ENCODE measurements at places on chromosomes 5 and 9. TPM values are rescaled to one million over a fixed set of nuclear protein-coding genes. Genes with fewer than 3 reads are reported as not detected.

Gene PFN3
- not detected for total RNA-seq

- H3K27me3 ChIP-seq = no peaks in the 10 kb centered on the region
- H3K27ac ChIP-seq = no peak overlapping the region
- no peaks in the 10 kb centered on the region for H3K36me3 ChIP-seq
- H3K4me1 ChIP-seq = peaks cover 9% of the 10 kb centered on the region
These were observed 1.4 kb upstream of the CIZ1 start for GRCh38 chr9:128192601-128193371.

Gene PRUNE2
- total RNA-seq = 4.1 TPM

Gene ITGA2
- 10.8 TPM for total RNA-seq

DNA sequence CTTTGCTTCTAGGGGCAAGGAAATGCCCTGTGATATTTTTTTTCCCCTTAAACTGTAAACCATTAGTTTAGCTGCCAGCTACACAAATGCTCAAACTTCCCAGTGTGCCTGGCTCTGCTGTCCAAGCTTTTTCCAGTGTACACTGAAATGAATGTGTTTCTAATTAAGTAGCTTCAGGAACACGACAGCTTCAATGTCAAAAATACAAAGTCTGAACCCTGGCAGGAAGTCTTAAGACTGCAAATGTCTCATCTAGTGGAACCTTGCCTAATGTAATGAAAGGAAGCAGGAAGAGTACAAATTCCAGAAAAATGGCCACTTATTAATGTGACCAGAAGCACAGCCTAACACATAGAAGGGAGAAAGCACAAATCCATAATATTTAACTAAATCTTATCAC lies 255.2 kb downstream of the CRB2 start:
- no peak overlapping the region for H3K4me3 ChIP-seq
- DNase-seq = no peak
- no peaks in the 10 kb centered on the region for H3K36me3 ChIP-seq
- no peaks in the 10 kb centered on the region for H3K27me3 ChIP-seq

- H3K36me3 ChIP-seq = no peaks in the 10 kb centered on the region
- H3K27ac ChIP-seq = no peak overlapping the region
- no peaks in the 10 kb centered on the region for H3K4me1 ChIP-seq
- peaks cover 33% of the 10 kb centered on the region for H3K27me3 ChIP-seq
These were observed 8.4 kb upstream of the CERCAM start for GRCh38 chr9:128412120-128412790.

- no peak for DNase-seq
- H3K36me3 ChIP-seq = no peaks in the 10 kb centered on the region
- no peaks in the 10 kb centered on the region for H3K27me3 ChIP-seq
- no peaks in the 10 kb centered on the region for H3K4me1 ChIP-seq
- H3K27ac ChIP-seq = no peak overlapping the region
These were observed 127.6 kb downstream of the DROSHA start for GRCh38 chr5:31404325-31404724.

Gene SKP2
- total RNA-seq = 97.5 TPM

DNA sequence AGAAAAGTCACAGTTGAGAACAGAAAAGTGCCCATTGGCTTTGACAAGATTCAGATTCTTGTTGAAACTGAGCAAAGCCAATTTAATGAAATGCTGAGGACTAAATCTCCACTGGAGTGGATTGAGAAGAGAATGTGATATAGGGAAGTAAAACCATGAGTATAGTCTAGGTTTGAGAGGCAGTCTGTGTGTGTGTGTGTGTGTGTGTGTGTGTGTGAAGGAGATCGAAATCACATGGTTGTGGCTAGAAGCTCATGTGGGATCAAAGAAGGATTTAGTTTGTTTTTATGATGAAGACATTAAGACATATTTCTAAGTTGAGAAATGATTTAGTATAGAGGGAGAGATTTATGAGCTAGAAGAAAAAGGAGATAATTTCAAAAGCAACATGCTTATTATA lies 275.7 kb upstream of the DAB2 start:
- no peaks in the 10 kb centered on the region for H3K36me3 ChIP-seq
- no peak overlapping the region for H3K27ac ChIP-seq
- no peak for DNase-seq
- no peak overlapping the region for H3K4me3 ChIP-seq
- H3K4me1 ChIP-seq = peaks cover 32% of the 10 kb centered on the region

DNA sequence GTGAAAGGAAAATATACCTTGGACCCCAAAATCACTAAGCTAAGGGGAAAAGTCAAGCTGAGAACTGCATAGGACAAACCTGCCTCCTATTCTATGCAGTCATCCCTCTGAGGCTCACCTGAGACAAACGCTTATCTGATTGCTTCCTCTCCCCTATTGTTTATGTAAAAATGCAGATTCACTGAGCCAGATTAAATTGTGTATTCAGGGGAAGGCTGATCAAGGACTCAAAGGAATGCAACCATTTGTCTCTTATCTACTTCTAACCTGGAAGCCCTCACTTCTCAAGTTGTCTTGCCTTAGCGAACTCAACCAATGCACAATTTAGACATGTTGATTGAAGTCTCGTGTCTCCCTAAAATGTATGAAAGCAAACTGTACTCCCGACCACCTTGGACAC lies 13.3 kb downstream of the SPARC start:
- DNase-seq = no peak
- H3K4me3 ChIP-seq = no peak overlapping the region
- no peak overlapping the region for H3K27ac ChIP-seq
- H3K4me1 ChIP-seq = peaks cover 54% of the 10 kb centered on the region
- no peaks in the 10 kb centered on the region for H3K36me3 ChIP-seq

GRCh38 chr9:120603591-120603990 lies 23.6 kb upstream of the CDK5RAP2 start:
- no peak overlapping the region for H3K27ac ChIP-seq
- H3K36me3 ChIP-seq = no peaks in the 10 kb centered on the region
- H3K4me3 ChIP-seq = no peak overlapping the region
- H3K27me3 ChIP-seq = no peaks in the 10 kb centered on the region
- H3K4me1 ChIP-seq = no peaks in the 10 kb centered on the region
- no peak for DNase-seq

Gene RNF183
- total RNA-seq = 0.43 TPM

DNA sequence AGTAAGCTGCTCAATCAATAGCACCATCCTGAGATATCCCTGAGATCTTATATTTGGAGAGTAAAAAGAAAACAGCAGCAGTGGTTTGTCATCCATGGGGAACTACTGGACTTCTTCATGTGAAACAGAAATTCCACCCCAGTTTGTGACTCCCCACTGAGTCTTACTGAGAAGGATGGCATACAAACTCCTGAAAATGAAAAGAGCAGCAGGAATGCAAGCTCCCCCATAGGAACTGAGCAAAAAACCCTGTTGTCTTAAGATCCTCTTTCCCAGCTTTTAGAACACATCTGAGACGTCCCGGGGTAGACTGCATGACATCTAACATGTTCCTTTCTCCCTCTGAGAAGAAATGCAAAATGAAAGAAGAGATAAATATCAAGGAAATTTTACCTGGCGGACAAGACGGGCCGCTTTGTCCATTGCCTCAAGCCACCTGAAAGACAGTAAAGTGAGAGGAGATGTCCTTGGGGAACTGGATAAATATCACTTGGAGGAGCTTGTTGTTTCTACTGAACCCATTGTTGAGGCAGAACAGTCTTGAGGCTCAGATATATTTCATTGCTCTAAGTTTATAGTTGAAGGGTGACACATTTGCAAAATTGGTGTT lies 117.1 kb downstream of the NUDT12 start:
- no peak overlapping the region for H3K4me3 ChIP-seq
- H3K27me3 ChIP-seq = no peaks in the 10 kb centered on the region
- no peak overlapping the region for H3K27ac ChIP-seq
- peaks cover 7% of the 10 kb centered on the region for H3K4me1 ChIP-seq
- H3K36me3 ChIP-seq = no peaks in the 10 kb centered on the region

DNA sequence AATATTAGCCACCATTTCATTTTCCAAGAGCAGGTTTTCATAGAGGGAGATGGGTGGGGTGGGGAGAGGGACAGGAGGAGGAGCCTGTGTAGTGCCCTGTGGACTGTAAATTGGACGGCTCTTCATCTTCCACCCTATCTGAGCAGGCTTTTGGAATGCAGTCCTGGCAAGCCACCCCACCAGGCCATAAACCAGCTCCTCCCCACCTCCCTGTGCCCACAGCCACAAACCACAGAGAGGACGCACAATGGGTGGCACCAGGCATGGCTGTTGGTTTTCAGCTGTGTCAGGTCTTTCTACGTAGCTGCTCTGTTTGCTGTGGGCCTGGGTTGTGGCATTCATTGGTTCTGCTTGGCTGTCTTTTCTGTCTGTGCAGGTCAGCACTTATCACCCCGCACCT lies 58.0 kb downstream of the PLAC8L1 start:
- peaks cover 9% of the 10 kb centered on the region for H3K4me1 ChIP-seq
- H3K36me3 ChIP-seq = peaks cover 10% of the 10 kb centered on the region
- no peak for DNase-seq
- H3K4me3 ChIP-seq = no peak overlapping the region
- H3K27ac ChIP-seq = no peak overlapping the region
- no peaks in the 10 kb centered on the region for H3K27me3 ChIP-seq

DNA sequence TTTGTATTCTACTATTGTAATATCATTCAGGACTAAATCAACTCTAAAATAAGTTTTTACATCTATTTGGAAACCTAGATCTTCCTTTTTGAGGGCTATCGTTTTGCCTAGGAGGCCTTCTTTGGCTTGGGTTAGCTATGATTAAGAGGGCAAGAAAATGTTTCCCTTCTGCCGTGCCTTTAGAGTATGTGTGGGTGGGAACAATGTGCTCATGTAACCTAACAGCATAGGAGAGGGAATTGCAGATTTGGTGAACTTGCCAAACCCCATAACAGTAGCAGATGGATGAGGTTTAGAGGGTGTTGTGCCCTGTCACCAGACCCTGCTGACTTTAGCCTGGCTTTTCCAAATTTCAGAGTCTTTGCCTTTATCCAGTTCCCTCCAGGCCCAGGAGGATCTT lies 339.0 kb downstream of the ADGRV1 start:
- no peak for DNase-seq
- H3K4me3 ChIP-seq = no peak overlapping the region
- H3K4me1 ChIP-seq = peaks cover 18% of the 10 kb centered on the region
- H3K27ac ChIP-seq = no peak overlapping the region
- no peaks in the 10 kb centered on the region for H3K27me3 ChIP-seq
- no peaks in the 10 kb centered on the region for H3K36me3 ChIP-seq

GRCh38 chr9:17484906-17485305 lies 94.0 kb upstream of the SH3GL2 start:
- H3K4me3 ChIP-seq = no peak overlapping the region
- no peaks in the 10 kb centered on the region for H3K4me1 ChIP-seq
- H3K27ac ChIP-seq = no peak overlapping the region
- H3K27me3 ChIP-seq = no peaks in the 10 kb centered on the region
- no peak for DNase-seq
- no peaks in the 10 kb centered on the region for H3K36me3 ChIP-seq

DNA sequence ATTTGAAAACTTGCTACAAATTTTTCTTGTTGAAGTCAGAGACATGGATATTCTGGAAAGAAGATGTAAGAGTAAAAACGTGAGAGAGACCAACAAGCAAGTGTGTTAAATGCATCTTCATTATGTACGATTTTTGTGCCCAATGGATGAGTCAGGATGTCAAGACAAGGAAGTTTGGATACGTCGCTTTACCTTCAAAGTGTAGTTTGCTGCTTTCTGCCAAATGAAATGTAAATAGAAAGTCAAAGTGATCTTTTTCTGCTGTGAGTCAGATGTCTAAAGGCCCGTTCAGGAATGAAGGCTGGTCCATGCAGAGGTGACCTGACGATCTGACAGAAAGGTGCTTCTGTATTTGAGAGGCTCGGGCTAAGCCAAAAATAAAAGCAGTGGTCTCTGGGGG lies 273.1 kb upstream of the PIK3R1 start:
- no peaks in the 10 kb centered on the region for H3K27me3 ChIP-seq
- no peaks in the 10 kb centered on the region for H3K36me3 ChIP-seq
- no peak overlapping the region for H3K4me3 ChIP-seq
- H3K4me1 ChIP-seq = no peaks in the 10 kb centered on the region

Gene DMRT2
- total RNA-seq = not detected

Gene HTR4
- 2.0 TPM for total RNA-seq

Gene CDKN2B
- total RNA-seq = 8.5 TPM

DNA sequence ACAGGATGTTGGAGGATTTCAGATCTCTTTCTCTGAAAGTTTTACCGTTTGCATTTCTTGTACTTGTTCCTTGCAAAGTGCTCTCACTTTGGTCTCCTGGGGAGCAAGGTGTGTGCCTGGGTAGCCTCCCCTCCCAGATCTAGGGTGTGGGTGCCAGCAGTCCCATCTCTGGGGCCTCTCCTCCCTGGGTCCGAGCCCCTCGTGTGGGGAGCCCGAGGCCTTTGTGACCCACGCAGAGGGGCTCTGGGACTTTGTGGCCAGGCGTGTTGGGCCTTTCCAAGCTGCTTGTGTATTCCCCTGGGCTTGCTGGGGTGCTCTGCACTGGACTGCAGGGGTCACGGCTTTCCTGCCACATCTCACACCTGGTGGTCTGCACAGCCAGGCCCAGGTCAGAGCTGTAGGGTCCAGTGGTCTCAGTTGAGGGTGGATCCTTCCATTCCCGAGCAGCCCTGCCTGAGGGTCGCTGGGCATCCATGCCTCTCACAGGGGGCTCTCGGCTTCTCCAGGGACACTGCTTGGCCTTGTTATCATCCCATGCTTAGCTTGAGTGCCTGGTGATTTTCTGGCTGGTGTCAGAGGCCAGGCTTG lies 96.3 kb downstream of the CACNA1B start:
- DNase-seq = peak; percentile 1
- no peaks in the 10 kb centered on the region for H3K4me1 ChIP-seq
- H3K27me3 ChIP-seq = no peaks in the 10 kb centered on the region
- no peak overlapping the region for H3K27ac ChIP-seq

DNA sequence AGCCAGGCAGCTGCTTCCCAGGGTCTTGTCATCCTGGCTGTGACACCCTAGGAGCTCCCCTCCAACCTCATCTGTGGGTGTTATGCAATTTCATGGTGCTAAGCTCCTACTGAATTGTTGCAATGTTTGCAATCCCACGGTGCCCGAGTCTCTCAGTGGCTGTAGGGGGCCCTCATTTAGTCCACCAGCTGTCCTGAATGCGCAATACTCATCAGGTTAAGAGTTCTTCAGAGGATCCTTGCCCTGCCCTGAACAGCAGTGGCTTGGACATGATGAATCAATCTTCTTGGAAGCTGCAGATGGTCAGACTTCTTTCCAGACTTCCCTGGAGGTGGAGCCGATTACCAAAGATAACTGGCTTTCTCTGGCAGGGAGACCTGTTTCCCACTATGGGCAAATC lies 584.1 kb downstream of the CCDC171 start:
- H3K4me1 ChIP-seq = no peaks in the 10 kb centered on the region
- DNase-seq = no peak
- H3K36me3 ChIP-seq = no peaks in the 10 kb centered on the region

Gene SMIM33
- total RNA-seq = not detected

DNA sequence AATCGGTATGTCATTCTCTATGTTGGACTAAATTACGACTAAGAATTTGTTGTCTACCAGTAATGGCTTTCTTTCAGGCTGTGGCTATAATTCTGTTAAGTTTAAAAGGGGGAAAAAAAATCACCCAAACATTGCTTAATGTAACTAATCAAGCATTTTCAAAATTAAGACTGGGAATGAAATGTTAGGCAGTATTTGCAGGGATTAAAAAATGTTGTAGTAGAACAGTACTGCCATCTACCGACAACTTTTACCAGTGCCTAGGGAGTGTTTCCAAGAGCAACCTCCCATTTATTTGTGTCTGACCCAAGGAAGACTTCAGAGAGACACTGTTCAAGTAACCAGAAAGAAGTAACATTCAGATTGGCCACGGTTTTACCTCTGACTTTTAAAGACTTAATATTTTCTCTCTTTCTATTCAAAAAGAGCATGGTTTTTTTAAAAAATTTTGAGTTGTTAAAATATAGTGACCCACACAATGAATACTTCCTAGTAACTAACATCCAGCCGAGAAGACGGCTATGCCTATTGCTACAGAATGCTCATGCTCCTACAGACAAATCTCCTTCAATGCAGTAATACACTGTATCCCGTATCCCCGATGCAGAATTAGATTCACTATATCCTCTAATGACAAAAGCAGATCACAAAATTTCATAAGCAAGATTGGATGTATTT lies 92.4 kb downstream of the ARL15 start:
- peak; percentile 75 for DNase-seq
- H3K4me3 ChIP-seq = no peak overlapping the region
- no peak overlapping the region for H3K27ac ChIP-seq
- H3K36me3 ChIP-seq = no peaks in the 10 kb centered on the region

Gene ORM2
- total RNA-seq = 52.0 TPM
